ENCODE measurements at places on chromosomes 1 and 21.

DNA sequence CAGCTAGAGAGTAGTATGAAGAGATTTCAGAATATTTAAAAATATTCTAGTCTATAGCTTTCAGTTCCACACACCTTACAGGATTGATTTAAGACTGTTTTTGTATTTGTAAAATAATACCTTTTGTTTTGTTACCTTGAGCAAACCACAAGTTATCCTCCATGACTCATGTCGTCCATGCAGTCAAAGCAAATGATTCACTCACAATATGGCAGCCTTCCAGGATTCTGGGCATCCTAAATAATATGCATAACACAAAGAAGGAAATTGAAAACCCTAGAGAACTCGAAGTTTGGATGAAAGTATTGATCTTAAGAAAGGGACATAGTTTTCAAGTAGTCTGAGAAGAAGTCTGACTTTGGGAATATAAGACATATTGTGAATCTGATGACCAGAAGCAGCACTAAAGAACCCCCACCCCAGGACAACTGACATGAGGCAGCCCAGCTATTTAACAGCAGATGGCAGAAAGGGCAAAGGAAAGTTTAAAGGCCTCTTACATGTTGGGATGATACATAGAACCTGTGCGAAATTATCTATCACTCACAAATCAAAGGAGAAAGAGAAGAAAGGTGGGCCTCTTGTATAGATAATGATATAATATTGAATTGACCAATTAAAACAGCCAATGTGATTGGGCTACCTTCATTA is 857.9 kb downstream of the BRINP3 start:
- DNase-seq, result peak; percentile 90

DNA sequence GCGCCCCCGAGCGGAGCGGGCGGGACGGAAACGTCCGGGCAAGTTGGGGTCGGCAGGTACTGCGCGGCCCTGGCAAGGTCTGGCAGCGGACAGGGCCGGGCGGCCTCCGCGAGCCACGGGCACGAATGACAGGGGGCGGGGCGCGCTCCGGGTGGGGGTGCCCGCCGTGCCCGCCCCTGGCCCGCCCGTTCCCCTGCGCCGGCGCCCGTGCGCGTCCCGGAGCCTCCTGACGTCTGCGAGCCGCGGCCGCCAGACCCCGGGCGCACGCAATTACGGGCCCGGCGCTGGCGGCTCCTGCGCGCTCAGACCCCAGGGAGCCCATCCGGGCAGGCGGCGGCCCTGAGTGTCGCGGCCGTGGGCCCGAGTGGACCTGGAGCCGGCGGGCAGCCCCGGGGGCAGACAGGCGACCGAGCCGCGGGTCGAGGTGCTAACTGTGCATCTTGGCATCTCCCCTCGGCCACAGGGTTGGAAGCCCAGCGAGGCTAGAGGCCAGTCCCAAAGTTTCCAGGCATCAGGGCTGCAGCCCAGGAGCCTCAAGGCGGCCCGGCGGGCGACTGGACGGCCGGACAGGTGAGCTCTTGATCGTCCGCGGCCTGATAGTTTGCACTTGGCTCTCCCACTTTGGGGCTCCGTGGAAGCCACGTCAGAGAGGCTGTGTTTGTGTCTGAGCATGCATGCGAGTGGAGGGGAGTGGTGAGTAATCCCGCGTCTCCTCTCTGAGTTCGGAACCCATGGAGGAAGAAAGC is 918 bp downstream of the MIB2 start:
- DNase-seq, result peak; percentile 36

- no peak for DNase-seq
These were observed 68.8 kb downstream of the RIPK4 start for GRCh38 chr21:41698071-41698470.

- peak; percentile 85 for DNase-seq
These were observed 46.2 kb upstream of the SLC44A3 start for GRCh38 chr1:94773931-94774422.

DNA sequence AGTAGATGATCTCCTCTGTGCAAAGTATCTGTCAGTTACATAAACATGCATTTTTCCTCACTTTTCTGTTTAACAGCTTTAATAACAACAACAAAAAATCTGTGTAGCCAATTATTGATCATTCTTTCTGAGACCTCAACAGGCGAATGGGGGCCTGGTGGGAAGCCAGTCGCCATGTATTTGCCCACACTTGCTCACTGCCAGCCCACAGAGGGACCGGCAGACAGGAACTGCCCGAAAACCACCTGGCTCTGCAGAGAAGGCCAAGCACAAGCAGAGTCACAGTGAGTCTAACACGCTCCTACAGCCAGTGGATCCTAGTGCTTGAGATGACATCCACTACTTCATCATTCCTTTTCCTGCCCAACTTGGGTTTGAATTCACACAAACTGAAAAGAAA is 56.1 kb downstream of the NPHP4 start:
- DNase-seq, result no peak

- no peak for DNase-seq
These were observed 40.8 kb upstream of the LRRC3 start for GRCh38 chr21:44414291-44415072.

- DNase-seq, result peak; percentile 22
These were observed 41.6 kb downstream of the PCNX2 start for GRCh38 chr1:233253832-233254331.

Measured in fibroblast of skin of right biceps (primary cell).